8988T (cell line): ENCODE measurements at places on chromosomes 5 and 9.
A peak's percentile ranks its signal among the peaks of the same experiment; 100 is the strongest.

DNA sequence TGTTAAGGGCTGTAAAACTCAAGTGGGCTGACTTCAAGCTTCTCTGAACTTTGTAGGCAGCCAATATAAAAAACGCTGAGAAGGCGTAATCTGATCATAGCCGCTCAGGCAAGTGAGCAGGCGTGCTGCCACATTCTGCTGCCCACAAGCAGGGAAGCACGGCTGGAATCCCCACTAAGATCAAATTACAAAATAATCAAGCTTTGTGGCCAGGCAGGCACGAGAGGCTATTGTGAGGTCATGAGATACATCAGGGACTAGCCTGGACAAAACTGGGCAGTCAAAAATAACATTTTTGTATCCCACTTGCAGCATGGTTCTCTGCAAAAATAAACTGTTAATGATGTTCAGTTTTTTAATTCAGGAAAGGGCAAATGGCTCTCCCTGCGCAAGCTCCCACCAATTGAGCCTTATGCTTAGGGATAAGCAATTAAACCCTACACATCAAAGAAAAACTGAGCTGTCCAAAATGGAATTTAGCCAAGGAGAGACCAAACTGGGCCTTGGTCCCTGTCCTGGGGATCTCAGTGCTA lies 64.0 kb downstream of the POU5F2 start:
- no peak for DNase-seq

- peak; percentile 57 for DNase-seq
Measured at GRCh38 chr5:172453206-172453985, 929 bp downstream of the SH3PXD2B start.

DNA sequence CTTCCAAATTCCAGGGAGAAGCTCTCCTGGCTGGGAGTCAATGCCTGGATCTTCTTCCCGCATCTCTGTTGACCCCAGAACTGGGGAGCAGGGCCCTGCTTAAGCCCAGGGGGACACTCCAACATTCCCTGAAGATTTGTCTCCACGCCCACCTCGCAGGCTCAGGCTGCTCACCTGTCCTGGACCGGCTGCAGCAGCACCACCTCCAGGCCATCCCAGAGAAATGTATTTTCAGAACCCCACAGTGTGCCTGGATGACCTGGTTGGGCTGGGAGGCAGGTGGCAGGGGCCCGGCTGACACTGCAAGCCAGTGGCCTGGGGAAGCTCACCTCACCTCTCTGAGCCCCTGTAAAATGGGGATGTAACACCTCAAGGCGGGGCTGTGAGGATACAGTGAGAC lies 27.1 kb upstream of the ZBTB43 start:
- peak; percentile 71 for DNase-seq

DNA sequence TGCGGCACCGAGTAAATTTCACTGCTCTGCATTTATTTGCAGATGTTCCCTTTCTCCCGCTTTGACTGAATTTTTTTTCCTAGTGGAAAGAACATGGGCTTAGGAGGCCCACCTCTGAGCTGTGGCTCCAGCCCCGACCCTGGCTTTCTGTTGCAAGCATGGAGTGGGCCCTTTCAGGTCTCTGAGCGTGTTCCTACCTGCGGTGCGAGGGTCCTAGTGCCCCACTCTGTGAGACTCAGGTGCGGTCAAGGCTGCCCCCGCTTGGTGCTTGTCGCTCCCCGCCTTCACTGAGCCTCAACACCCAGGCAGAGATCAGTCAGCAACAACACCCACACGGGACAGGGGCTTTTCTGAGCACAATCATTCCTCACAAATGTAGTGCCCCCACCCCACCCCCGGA lies 32.0 kb downstream of the SLC6A3 start:
- DNase-seq: no peak

- peak; percentile 89 for DNase-seq
Measured at GRCh38 chr9:34375901-34376595, 650 bp downstream of the MYORG start.

GRCh38 chr5:170606941-170607340 lies 103.1 kb downstream of the KCNIP1 start:
- no peak for DNase-seq

DNA sequence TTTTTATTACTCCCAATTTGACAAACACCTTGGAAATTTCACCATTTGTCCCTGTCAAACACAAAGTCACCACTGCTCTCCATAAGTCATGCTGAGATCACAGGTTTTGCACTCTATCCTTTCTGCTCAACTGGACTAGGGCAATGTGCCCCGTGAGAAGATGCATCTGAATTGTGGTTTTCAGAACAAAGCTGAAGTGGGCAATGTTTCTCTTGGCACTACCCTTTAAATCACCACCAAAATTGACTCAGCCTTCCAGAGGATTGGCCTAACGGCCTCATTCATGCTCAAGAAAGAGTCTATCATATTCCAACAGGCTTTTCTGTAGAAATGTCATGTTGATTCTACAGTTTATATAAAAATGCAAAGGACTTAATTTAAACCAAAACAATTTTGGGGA lies 81.0 kb upstream of the TRIO start:
- no peak for DNase-seq

DNA sequence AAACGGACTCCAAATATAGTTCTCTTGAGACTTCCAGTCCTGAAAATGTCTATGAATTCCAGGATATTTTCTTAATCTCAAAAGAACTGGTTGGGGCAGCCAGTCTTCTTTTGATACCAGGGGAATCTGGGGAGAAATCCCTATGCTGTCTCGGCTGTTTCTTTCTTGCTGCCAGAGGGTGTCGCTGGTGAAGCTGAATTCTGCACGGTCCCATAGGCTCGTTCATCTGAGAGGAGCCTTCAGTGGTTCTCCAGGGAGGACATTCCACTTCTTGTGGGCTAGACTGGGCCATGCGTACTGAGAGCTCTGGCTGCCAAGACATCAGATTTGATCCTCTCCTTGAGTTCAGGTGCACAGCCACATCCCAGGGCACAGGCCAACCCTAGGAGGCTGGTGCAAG lies 155.0 kb upstream of the CLINT1 start:
- DNase-seq: peak; percentile 18

GRCh38 chr9:18985464-18985951 lies 47.5 kb downstream of the SAXO1 start:
- no peak for DNase-seq

GRCh38 chr5:137754961-137755762 lies 999 bp upstream of the HNRNPA0 start:
- no peak for DNase-seq

DNA sequence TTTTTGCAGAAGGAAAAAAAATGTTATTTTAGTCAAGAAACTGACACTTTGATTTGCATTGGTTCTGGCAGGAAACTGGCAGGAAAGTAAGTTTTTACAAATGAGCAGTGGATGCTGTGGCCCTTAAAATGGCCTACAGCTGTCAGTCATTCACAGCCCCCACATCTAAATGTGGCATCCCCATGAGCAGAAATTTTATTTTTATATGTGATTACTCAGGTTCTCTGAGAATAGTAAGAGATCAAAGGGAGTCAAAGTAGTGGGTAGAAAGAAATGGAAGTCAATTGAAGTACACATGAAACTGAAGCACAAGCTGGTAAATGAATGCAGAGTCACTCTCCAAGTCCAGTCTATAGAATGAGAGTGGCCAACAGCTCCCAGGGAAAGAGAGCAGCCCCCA lies 80.3 kb downstream of the ENC1 start:
- DNase-seq: no peak

DNA sequence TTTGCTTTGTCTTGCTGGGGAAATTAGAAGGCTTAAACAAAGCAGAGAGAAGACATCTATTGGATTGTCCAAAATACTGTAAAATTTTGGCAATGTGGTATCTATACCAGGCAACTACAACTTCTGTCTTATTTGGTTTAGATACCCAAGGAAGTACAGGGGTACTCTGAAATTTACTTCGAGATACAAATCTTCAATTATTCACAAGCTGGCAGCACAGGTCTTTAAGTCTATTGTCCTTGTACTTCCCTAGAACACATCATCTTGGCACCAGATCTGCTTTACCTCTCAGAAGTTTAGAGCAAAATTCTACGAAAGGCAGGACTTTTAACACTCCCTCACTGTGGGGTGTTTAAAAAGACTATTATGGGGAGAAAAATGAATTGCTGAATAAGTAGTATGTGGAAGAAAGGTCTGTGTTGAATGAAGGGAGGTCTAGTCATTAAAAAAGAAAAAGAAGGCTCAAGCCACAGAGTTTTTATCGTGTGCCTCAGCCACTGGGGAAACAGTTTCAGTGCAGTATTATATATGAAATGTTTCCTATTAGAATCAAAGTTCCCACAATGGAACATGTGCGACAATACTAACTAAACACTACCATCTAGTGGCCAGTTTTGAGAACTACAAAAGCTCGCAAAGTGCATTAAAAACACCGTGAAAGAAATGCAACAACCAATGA lies 93.7 kb downstream of the PDE4D start:
- no peak for DNase-seq

DNA sequence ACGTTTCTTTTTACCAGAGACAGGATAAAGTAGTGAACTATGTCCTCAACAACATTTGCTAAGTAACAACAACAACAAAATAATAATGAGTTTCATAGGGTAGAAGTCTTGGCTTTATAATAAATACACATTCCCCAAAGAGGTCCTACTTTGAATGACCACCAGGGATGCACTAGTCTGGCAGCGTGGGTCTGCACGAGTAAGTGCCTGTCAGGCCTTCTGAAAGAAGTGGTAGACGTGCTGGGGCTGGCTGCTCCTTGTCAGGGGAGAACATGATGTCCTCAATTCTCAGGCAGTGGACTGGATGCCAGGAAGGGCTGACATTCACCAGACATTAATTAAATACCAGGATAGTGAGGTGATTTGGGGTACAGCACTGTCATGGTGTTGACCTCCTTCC lies 331.1 kb downstream of the TMEM38B start:
- DNase-seq: no peak

GRCh38 chr9:86042199-86042978 lies 57.0 kb downstream of the GOLM1 start:
- DNase-seq: no peak

GRCh38 chr5:171872666-171873065 lies 87.0 kb downstream of the SMIM23 start:
- no peak for DNase-seq

- no peak for DNase-seq
Measured at GRCh38 chr5:14594378-14595074, 12.9 kb downstream of the OTULINL start.
